ENCODE measurements at places on chromosomes 13 and 19.

GRCh38 chr19:18635831-18636182 lies 1.0 kb upstream of the KLHL26 start:
- DNase-seq = no peak

DNA sequence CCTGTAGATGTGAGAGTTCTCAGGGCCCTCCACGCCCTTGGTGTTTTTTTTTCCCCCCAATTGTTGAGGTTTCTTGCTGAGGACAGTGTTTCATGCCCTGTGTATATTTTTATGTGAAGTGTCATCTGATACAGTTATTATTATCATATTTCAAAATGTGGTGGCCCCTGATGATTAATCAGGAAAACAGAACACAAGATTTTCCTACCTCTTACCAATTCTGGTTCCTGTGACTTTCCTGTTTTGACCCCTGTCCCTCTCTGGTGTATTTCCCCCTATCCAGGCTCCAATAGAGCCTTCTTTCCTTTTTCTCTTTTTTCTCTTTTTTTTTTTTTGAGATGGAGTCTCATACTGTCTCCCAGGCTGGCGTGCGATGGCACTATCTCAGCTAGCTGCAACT lies 642 bp downstream of the PSG8 start:
- DNase-seq = no peak

GRCh38 chr19:45782162-45782691 lies at the start of gene DMPK:
TSS of gene DMPK (minus strand) at chr19:45782490. CDS start at chr19:45782352, 138 bp downstream.
- DNase-seq = no peak

- DNase-seq = no peak
These were observed 225.0 kb downstream of the SLITRK1 start for GRCh38 chr13:83657281-83657680.

- peak; percentile 87 for DNase-seq
These were observed at the start of gene ZNF626 for GRCh38 chr19:20661150-20661819. TSS of gene ZNF626 (minus strand) at chr19:20661571. CDS start at chr19:20661446, 125 bp downstream.

GRCh38 chr19:45098521-45099466 lies 5.8 kb downstream of the PPP1R37 start:
- no peak for DNase-seq

- DNase-seq = no peak
These were observed 31.6 kb upstream of the POP4 start for GRCh38 chr19:29574510-29574909.

DNA sequence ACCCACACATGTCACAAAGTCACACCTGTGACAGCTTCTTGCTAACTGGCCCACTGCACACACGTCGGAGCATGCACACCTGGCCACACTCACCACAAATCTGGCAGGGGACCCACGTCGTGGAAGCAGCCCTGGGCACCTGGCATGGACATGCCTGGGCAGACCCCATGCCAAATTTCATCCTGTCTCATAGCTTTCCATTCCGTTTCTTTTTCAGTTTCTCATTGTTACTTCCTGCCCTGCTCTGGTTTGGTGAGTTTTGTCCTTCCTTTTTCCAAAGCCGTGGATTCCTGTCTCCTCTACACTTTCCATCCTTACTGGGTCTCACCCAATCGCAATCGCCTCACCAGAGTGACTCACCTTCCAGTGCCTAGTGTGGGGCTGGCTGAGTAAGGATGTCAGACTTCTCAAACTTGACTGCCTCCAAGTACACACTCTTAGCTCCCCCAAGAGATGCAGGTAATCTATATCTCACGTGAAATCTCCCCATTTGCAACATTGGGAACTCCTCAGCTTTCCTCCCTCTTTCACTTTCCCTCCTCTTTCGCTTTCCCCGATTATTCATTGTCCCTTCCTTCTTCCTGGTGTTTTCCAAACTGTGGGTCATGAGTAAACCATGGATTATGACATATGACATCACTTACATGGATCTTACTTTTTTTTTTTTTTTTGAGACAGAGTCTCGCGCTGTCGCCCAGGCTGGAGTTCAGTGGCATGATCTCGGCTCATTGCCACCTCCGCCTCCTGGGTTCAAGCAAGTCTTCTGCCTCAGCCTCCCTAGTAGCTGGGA lies 1.6 kb upstream of the BBC3 start:
- peak; percentile 62 for DNase-seq

GRCh38 chr13:48043789-48044503 lies 6.4 kb downstream of the NUDT15 start:
- DNase-seq = no peak

- peak; percentile 86 for DNase-seq
These were observed 556 bp downstream of the TRIP10 start for GRCh38 chr19:6739883-6740588.

DNA sequence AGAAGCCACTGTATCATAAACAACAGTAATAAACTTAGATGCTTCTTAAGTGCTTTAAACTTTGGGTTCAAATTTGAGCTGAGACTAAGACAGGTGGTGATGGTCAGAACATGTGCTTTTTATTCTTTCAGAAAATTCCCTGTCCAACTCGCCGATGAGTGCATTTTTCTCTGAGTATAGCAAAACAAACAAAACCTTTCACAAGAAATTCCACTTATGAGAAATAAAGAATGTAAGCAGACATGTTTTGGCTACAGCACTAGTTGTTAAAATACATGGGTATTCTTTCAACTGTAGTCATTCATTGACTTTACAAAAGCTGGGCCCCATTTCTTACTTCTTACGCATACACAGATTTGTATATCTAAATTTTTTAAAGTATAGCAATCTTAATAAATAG lies 125.6 kb downstream of the SPRY2 start:
- DNase-seq = no peak

- no peak for DNase-seq
These were observed 1597.6 kb upstream of the MIR17HG start for GRCh38 chr13:89749888-89750287.

GRCh38 chr19:31533114-31533513 lies 183.9 kb upstream of the TSHZ3 start:
- DNase-seq = no peak

GRCh38 chr13:79141082-79141481 lies 265.0 kb downstream of the RBM26 start:
- no peak for DNase-seq

DNA sequence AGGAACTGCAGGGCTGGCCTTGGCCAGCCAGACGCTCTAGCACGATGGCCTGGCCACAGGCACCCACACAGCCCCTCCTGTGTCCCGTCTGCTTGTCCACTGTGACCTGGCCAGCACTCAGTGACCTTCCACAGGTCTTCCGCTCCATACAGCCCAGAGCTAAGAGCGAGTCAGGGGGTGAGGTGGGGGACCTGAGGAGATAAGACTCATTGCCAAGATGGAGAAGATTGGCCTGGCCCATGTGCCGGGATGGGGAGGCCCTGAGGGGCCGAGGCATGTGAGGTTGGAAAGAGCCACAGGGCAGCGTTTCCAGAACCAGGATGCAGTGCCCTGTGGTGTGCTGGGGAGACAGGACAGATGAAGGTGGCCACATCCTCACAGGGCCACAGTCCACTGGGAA lies 10.2 kb upstream of the SLC7A9 start:
- DNase-seq = no peak

- DNase-seq = peak; percentile 38
These were observed 221.1 kb downstream of the DNAJC15 start for GRCh38 chr13:43244481-43244880.

GRCh38 chr19:12784871-12785430 lies 6.3 kb upstream of the JUNB start:
- DNase-seq = peak; percentile 6

GRCh38 chr13:50388481-50388880 lies 373.2 kb downstream of the KCNRG start:
- no peak for DNase-seq

- DNase-seq = peak; percentile 86
These were observed 8.0 kb upstream of the ZNF358 start for GRCh38 chr19:7507884-7508283.

- no peak for DNase-seq
These were observed 96.1 kb downstream of the WTIP start for GRCh38 chr19:34577531-34578101.

- peak; percentile 75 for DNase-seq
These were observed 3.3 kb downstream of the LYL1 start for GRCh38 chr19:13099073-13099999.

GRCh38 chr13:100887729-100888151 lies 213.1 kb upstream of the TMTC4 start:
- DNase-seq = no peak

DNA sequence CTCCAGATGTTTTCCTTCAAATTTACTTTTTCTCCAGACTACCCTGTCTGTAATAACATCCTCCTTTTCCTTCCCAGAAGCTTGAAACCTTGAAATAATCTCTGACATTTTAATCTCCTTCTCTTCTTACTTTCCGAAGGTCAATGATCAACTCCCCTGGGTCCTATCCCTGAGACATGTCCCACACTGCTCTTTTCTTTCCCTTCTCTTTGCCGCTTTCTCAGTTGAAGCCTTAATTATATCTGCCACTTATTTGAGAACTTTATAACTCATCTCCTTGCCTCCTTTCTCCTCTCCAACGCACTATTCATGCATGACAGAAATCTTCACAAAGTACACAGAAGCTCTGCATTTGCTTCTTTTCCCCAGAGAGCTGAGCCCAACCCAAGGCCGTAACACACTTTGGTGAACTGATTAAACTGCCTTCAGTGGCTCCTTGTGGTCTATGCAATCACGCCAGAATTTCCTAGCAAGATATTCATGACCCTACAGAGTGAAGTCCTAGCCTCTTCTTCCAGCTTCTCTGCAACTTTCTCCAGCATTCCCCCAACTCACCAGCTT lies 9.2 kb upstream of the WASF3 start:
- no peak for DNase-seq

GRCh38 chr13:33261387-33262061 lies 24.0 kb downstream of the STARD13 start:
- DNase-seq = no peak

GRCh38 chr13:44465318-44465717 lies 91.7 kb downstream of the SERP2 start:
- no peak for DNase-seq

DNA sequence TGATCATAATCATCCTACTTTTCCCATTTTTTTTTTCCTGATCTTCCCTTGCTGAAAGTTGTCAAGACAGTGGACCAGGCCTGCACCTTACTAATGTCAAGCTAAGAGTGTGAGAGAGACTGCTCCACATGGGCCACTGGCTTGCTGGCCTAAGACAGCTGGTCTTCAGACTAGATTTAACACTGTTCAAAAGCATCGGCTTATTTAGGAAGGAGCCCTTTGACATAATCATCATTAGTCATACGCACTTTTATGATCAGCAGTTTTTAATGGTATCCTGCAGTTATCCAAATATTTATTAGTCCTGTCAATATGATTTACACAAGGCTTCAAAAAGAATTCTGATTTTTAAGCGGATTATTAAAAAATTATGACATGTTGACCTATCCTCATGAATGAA lies 270.6 kb downstream of the DNAJC15 start:
- DNase-seq = no peak

DNA sequence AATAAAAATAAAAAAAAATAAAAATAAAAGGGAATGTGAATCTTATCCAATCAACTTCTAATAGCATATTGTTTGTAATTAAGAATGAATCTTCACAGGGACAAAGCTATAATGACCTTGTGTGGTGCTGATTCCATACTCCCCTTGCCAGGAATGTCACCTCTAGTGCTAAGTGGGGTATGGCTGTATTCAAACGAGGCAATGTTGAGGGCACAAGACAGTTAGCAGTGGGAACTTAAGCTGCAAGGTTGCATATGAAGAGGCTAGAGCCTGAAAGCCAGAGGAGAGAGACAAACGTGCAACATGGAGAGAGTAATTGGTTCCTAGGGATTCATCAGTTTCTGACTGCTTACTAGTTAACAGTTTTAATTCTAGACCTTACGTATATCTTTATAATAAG lies 43.9 kb upstream of the CSNK1A1L start:
- no peak for DNase-seq

GRCh38 chr13:86877441-86877840 lies 793.7 kb upstream of the SLITRK5 start:
- DNase-seq = no peak

GRCh38 chr19:32387701-32388392 lies 17.7 kb upstream of the DPY19L3 start:
- no peak for DNase-seq

DNA sequence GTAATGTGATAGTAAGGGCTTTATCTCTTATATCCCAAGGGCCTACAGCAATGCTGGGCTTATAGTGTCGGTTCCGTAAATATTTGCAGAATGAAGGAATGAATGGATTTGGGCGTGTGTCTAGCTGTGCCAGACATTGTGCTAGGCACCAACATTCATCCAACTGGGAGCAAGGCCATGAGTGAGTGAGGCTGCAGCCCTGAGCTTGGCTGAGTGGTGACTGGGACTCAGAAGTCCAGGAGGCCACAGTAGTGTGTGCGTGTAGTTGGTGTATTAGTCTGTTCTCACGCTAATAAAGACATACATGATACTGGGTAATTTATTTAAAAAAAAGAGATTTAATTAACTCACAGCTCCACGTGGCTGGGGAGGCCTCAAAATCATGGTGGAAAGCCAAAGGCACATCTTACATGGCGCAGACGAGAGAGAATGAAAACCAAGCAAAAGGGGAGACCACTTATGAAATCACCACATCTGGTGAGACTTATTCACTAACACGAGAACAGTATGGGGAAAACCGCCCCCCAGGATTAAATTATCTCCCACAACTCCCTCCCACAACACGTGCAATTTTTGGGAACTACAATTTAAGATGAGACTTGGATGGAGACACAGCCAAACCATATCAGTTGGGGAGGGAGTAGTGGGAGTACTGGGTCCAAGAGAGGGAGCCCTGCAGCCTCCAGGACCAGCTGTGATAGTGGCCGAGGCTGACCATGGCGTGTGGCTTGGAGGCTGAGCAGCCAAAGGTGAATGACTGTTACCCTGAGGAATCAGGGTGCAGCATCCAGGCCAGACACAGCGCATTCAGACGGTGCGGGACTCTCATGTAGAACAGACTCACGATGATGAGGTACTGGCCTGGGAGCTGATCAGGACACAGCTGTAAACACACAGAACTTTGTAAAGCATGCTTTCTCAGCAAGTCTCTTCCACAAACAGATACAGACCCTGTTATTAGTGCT lies 104.6 kb downstream of the TEX26 start:
- peak; percentile 62 for DNase-seq

- no peak for DNase-seq
These were observed 13.9 kb downstream of the COL4A1 start for GRCh38 chr13:110293037-110293436.

- no peak for DNase-seq
These were observed 146.9 kb downstream of the LMO7 start for GRCh38 chr13:75782985-75783384.

DNA sequence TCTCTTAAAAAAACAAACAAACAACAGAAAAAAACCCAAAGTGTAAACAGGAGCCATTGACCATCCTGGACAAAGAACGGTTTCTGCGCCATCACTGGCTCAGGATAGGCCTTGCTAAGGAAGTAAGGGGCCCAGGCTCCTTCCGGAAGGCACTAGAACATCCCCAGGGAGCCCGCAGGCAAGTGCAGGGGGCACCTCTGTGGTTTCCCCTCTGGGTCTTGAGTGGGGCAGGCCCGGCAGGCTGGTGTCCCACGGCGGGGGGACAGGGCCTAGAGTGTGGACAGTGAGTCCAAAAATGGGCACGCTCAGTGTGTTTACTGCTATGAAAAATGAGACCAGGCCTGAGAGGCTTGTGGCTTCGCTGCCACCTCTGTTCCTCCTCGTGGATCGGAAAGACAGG lies 14.8 kb upstream of the RANBP3 start:
- DNase-seq = no peak

- no peak for DNase-seq
These were observed 81.2 kb downstream of the NHLRC3 start for GRCh38 chr13:39119422-39119821.

GRCh38 chr19:14614099-14614412 lies 31.2 kb downstream of the CLEC17A start:
- peak; percentile 96 for DNase-seq

Data from inflammatory macrophage treated with lipopolysaccharide for 1 hour (primary cell).